ENCODE measurements at places on chromosomes 3 and 15.

GRCh38 chr15:76337059-76337695 lies 604 bp downstream of the ISL2 start:
- no peak for DNase-seq

GRCh38 chr15:90405055-90405607 lies 17.1 kb downstream of the IQGAP1 start:
- no peak for DNase-seq

DNA sequence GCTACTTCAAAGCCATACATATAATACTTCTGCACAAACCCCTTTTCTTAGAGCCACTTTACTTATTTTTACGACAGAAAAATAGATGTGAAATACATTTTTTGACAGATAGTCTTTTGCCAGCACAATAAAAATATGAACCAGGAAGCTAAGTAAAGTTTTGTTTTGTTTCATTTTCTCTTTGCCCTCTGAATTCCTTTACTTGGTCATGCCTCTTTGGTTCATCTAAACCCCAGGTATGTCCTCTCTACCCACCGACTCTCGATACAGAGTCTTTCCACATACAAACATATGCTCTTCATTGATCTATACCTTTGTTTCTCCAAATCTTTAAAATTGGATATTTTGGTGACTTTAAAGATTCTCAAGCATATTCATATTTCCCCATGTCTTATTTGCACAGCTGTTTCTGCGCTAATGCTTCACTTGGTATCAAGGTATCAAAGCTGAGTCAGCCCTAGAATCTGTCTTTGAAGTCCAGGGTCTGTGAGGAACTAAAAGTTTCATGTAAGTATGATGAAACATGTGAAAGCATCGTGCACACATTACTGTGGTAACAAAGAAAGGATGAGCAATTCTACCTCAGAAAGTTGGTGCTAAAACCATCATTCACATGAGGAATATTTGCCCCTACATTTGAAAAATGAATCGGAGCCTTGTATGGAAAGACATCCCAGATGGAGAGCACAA lies 845.4 kb downstream of the NAALADL2 start:
- no peak for DNase-seq

DNA sequence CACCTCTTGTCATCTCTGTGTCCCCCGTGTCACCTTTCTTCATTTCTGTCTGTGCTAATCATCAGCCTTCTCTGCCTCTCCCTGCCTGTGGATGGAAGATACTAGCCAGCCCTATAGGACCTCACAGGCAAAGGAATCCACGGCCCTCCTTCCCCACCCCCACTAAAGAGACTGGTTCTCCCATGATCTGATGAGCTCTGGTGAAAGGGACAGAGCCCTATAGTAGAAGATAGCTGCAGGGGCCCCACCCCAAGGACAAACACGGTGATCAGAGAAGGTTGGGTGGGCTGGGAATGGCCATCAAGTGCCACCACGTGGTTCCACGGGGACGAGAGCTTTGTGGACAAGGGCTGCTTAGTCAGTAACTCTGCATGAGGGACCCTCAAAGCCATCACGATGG lies 27.8 kb upstream of the RASA2 start:
- DNase-seq, result no peak

DNA sequence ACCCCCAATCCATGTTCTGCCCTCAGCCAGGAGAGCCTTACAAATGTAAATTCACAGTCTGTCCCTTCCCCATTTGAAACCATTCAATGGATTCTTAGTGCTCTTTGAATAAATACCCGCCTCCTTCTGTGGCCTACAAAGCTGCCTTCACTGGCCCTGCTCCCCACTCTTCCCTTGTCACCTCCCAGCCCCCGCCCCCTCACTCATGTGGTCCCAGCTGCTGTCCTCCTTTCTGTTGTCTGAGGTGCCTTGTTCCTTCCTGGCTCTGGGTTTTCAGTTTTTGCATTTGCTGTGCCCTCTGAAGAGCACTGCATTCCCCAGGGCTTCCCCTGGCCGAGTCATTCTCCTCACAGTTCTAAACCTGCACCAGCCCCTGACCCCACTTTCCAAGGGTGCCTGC lies 3.2 kb downstream of the EFCAB12 start:
- no peak for DNase-seq

DNA sequence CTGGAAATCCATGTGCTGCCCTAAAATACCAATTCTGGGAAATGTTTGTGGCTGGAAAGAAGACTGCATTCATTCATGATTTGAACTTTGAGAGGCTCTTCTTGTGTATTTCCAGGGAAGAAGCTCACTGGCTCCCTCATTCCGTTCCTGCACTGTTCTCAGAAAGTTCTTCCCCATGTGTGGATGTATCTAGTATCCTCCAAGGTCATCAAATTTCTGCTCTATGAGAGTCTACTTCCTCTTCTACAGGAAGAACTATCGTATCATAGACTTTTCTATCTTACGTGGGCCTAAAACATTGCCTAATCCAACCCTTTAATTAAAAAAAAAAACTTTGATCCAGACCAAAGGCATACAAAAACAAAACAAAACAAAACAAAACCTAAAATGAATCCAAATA lies 2.9 kb downstream of the CCR3 start:
- DNase-seq, result no peak

DNA sequence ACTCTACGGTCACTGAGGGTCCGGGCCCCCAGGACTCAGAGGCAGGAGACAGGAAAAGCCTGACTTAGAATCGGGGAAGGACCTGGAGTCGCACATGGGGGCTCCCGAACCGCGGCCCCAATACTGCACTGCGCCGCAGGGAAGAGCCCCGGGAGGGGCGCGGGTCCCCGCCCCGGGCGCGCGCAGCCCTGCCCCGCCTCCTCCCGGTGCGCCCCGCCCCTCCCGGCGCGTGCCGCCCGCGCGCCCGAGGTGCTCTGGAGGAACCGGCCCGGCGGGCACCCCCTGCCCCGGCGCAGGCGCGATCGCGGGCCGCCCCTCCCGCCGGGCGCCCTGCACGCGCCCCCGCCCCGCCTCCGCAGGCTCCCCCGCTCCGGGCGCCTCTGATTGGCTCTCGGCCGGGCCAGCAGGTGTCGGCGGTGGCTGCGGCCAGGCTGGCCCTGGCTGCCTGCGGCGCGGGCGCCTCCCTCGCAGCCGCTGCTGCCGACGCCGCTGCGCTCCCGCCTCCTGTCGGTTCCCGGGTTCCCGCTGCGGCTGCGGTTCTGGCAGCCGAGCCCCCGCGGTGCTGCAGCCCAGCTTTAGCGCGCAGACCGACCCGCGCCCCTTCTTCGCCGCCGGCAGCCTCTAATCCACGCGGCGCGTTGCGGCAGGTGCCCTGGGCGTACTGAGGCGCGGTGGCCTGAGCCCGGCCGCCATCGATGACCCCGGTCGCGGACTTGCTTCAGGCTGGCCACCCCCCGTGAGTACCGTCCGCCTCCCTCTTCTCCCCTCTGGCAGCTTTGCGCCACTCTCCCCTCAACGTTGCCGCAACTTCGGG lies at the start of gene MYRIP:
Gene MYRIP (plus strand): TSS at position 429 of the 814 bp plus-strand sequence. CDS start 91,208 bp downstream, outside the sequence.
- DNase-seq, result no peak

- DNase-seq, result no peak
These were observed 8.9 kb downstream of the UBAP1L start for GRCh38 chr15:65106011-65106590.

DNA sequence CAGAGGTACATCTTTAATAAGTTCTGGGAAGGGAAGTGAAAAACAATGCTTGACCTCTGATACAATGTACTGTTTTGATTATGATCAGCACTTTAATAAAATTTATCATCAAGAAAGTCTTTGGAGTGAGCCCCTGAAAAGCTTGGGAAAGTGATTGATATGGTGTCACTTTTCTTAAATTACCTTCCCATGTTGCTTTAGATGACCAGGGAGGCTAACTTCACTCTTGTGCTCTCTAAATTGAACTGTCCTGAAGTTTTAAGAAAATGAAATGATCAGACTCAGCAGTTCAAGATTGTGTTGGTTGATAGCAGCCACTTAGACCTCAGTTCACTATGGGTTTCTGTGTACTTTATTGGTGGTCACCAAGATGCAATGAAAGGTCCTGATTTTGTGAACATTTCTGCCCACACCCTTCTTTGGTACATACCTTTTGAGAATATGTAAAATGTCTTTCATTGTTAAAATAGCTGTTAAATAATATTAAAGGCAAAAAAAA lies 15.7 kb downstream of the TGFBR2 start:
- DNase-seq, result no peak

DNA sequence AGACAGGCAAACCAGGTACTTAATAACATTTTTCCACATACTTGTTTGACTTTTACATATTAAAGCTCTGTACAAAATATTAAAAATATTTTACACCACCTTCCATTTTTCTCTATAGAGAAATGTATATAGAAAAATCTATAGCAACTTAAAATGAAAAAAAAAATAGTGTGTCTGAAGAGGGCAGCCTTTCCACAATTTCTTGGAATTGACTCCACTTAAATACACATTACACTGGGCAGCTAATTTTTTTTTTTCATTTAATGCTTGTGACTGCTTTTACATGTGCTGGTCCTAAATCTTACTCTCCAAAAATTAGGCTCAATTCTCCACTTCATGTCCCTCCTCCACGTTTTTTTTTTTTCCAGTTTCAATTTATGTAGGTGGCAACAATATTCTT lies 427.0 kb upstream of the RBMS3 start:
- DNase-seq, result no peak

DNA sequence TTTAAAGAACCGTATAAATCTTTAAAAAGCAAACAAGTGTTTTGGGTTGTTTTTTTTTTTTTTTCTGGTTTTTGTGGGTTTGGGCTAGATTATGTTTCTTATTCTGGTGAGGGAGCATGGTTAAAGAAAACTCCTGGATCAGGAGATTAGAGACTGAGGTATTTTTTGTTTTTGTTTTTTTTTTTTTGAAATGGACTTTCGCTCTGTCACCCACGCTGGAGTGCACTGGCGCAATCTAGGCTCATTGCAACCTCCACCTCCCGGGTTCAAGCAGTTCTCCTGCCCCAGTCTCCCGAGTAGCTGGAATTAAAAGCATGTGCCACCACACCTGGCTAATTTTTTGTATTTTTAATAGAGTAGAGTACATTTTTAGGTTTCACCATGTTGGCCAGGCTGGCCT lies 95.2 kb downstream of the SLMAP start:
- no peak for DNase-seq

GRCh38 chr15:50137330-50137761 lies 18.3 kb upstream of the ATP8B4 start:
- peak; percentile 91 for DNase-seq

- DNase-seq, result no peak
These were observed 81.1 kb upstream of the MYZAP start for GRCh38 chr15:57510647-57511046.

DNA sequence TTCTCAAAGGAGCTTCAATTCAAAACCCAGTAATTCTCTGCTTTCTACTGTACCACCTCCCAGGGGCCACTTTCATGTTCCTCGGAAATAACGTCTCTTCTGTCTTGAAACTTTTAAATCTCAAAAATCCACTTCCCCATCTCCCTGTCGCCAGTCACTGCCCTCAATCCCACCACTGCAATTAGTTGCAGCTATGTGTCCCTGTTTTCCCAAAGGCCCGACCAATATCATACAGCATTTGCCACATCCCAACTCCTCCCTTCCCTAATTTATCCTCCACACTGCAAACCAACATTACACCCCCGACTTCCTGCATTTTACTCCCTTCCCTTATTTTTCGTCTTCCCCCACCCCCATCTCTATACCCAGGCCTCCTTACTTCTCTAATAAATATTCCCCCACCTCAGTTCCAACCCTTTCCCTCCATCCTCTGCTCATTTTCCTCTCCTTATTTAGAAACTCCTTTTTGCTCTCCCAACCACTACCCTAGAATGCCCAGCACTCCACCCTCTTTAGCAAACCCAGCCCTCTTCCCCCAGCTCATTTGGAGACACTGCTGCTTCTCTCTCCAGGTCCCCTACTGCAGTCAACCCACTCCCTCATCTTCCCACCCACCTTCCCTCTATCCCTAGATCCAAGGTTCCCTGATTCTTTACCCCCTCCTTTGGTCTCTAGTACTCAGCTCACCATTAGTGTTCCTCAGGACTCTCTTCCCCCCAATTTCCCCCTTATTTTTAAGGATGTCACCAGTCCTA lies 1.1 kb downstream of the NPTN start:
- peak; percentile 54 for DNase-seq

DNA sequence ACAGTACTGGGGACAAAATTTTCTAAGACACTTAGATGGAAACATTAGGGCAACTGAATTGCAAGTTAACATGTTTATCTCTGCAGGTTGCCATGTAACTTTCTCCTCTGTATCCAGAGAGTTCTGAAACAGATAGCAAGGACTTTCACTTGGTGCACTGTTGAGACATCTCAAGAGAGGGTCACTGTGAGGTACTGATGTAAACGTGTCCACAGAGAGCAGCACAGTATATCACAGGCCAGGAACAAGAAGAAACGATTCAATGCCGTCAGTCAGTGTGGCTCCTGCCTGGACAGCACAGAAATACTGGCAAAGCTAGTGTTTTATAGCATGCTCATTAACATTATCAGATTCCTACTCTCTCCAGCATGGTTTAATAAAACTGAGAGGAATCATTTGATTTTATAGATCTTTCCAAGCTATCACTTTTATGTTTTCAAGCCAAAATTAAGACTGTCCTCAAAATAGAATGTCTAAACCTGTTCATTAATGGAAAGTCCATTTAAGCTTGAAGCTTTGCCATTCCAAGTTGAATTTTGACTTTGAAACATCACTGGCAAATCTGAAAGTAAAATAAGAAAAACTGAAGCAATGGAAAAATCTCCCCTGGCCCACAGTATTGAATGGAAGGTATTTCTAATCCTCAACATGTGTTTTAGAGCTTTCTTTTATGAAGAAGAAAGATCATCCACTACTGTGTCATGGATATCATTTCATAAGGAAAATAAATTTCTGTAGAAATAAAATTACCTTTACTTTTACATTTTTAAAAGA lies 102.7 kb downstream of the IMPG2 start:
- no peak for DNase-seq

GRCh38 chr3:14423197-14423743 lies 20.9 kb downstream of the SLC6A6 start:
- no peak for DNase-seq

DNA sequence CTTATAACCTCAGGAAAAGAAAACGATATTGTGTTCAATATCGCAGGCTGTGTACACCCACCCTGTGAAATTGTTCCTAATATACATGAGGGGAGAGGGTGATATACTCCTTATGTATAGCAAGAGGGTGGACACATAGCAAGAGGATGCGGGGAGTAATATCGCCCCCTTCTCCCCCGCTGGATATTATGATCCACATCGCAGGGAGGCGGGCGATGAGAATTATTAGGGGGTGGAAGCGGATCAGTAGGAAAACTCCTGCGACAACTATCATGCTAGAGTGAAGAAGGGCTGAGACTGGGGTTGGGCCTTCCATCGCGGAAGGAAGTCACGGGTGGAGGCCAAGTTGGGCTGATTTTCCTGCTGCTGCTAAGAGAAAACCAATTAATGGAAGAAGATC lies 24.9 kb upstream of the BMF start:
- DNase-seq, result no peak

DNA sequence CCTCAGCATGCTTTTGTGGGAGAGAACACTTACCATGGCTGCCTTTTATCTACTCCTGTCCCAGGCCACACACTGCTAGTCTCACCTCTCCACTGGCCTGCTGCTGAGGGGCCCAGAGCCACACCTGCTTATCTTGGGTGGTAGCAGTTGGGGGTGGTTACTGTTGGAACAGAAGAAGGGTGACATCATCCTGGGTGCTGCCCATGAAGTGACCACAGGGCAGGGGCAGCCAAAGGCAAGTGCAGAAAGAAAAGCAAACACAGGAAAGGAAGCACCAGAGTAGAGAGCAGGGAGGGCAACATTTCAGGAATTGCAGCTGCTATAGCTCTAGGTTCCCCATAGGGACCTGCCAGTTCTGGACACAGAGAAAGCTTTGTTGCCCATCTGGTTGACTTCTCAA lies 345.2 kb downstream of the VPS13C start:
- DNase-seq, result no peak

- no peak for DNase-seq
These were observed 121.0 kb downstream of the PDZRN3 start for GRCh38 chr3:73503781-73504180.

Measured in AG08395 (cell line).